Activated CD8-positive, alpha-beta T cell treated with anti-CD3 and anti-CD28 coated beads, Interleukin-2, amount 10 ng/mL, durations not matched to agents 7 days and 5 days (primary cell): ENCODE measurements at places on chromosomes 11 and 22. TPM values are rescaled to one million over a fixed set of nuclear protein-coding genes. Genes with fewer than 3 reads are reported as not detected.

- H3K4me3 ChIP-seq: no peak overlapping the region
- peaks cover 3% of the 10 kb centered on the region for H3K36me3 ChIP-seq
- H3K27ac ChIP-seq: no peak overlapping the region
- DNase-seq: no peak
Observed at GRCh38 chr11:16763746-16764145, 25.3 kb downstream of the C11orf58 start.

SLC22A8 gene
- total RNA-seq: not detected

- no peak overlapping the region for H3K4me3 ChIP-seq
- H3K27me3 ChIP-seq: no peaks in the 10 kb centered on the region
- peaks cover 33% of the 10 kb centered on the region for H3K4me1 ChIP-seq
Observed at GRCh38 chr11:934527-934926, 8.9 kb downstream of the AP2A2 start.

DNA sequence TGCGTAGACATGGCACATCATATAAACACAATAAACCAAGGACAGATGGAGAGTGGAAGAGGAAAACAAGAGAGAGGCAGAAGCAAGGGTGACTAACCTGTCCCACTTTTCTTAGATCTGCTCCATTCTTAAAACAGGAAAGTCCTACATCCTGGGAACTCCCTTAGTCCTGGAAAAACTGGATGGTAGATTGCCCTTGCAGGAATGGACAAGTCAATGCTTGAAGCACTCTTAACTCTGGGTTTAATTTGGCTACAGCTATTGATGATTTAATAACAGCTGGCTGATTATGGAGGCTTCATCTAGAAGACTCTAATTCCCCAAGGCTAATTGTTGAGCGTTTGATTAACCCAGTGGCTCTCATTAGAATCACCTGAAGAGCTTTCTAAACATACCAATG lies 258.8 kb downstream of the MIAT start:
- no peaks in the 10 kb centered on the region for H3K36me3 ChIP-seq
- DNase-seq: no peak
- no peaks in the 10 kb centered on the region for H3K4me1 ChIP-seq
- H3K4me3 ChIP-seq: no peak overlapping the region
- no peak overlapping the region for H3K27ac ChIP-seq
- H3K27me3 ChIP-seq: peaks cover 10% of the 10 kb centered on the region

C11orf16 gene
- not detected for total RNA-seq

DNA sequence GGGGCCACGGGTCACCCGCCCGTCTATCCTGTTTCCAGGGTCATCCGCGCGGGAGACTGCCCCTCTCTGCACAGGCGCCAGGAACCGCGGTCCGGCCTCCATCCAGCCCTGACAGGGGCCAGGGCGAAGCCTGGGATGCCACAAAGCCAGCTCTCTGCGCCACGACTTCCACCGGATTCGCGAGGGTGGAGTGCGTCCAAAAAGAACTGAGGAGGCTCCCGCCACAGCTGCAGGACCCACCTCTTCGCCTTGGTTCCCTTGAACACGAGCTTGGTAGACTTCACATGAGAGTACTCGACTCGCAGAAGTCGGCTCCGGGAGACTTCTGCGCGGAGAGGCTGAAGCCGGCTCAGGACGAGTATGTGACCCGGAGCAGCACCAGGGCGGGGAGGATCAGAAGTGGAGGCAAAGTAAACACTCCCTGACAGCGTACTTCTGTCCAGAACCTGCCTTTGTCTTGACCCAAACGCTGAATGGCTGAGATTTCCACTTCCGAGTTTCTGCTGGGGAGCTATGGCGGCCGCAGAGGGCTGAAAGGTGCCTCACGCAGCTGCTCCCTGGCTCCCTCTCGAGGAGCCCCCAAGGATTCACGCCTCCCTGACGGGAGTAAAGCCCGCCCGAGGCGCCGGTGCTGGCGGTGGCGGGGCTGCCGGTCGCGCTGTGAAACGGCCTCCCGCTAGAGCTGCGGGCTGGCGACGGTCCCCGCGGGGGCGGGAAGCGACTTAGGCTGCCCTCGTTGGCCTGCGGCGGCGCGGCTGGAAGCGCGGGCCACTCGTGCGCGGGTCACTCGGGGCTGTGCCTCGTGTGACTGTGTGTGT lies 4566.7 kb upstream of the OR11H1 start:
- no peaks in the 10 kb centered on the region for H3K27me3 ChIP-seq
- H3K4me3 ChIP-seq: no peak overlapping the region
- H3K36me3 ChIP-seq: peaks cover 9% of the 10 kb centered on the region
- H3K27ac ChIP-seq: no peak overlapping the region
- no peak for DNase-seq
